Epithelial cell of esophagus (primary cell): ENCODE measurements at places on chromosomes 1 and 21.

DNA sequence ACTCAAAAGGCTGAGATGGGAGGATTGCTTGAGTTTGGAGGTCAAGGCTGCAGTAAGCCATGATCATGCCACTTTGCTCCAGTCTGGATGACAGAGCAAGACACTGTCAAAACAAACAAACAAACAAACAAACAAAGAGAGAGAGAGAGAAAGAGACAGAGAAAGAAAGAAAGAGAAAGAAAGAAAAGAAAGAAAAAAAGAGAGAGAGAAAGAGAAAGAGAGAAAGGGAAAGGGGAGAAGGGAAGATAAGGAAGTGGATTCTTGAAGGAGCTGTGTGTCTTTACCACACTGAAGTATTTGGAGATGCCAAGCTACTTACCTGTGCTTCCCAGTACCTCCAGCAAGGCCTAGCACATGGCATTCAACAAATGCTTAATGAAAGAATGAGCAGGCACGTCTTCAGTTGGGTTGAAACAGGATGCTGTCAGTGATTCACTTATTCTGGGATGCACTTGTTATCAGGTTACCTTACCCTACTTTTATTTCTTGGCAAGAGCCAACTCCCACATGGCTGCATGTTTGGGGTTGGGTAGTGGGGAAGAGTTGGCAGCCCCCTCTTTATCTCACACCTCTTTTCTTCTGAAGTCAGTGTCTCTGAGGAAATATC is 28.8 kb downstream of the CD101 start:
- DNase-seq: no peak

DNA sequence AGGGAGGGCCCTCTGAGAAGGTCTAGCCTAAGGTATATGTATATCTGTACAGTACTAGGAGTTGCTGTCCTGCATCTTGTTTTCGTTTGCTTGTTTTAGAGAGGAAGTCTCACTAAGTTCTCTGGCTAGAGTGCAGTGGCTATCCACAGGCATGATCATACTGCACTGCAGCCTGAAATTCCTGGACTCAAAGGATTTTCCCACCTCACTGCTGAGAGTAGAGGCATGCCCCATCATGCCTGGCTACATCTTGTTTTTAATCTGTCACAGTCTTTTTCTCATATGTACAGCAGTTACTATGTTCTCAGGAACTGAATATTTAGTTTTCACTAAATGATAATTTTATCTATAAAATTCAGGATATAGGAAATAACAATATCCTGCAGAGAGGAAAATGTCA is 15.3 kb upstream of the PYHIN1 start:
- peak; percentile 83 for DNase-seq

GRCh38 chr1:248913933-248914332 is 7.9 kb downstream of the PGBD2 start:
- DNase-seq: no peak

DNA sequence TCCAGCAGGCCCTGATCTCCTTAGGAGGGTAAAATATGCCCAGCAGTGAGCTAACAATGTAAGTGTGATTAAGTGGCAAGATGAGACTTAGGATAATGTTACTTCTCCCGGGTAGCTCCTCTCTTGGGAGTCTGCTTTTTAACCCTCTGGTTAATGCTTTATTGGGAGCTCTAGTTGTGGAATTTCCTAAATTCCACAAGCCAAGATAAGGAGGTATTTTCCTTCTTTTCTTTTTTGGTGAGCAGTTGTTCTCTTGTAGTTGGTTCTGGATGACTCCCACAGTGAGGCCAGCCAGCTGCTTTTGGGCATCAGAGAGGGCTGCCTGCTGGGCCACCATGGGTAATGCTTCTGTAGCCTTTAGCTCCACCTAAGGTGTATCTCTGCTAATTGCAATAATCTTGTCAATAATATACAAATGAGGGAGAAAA is 19.3 kb downstream of the C1orf52 start:
- peak; percentile 43 for DNase-seq

GRCh38 chr1:170620164-170620563 is 43.8 kb upstream of the PRRX1 start:
- no peak for DNase-seq

DNA sequence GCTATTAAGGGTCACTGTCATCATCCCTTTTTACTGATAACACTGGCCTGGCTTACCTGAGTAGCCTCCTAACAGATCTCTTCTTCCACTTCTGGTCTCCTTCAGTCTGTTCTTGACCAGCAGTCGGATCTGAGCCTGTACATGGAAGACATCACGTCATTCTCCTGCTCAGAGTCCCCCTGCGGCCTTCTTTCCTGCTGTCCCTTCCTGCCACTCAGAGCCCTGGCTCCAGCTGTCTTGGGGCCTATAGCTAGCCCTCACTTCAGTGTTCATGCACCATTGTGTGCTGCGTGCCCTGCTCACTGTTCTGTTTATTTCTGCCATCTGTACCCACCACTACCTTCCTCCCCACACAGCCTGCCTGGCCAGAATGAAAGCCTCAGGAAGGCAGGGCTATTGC is 8.4 kb downstream of the ADARB1 start:
- DNase-seq: no peak

GRCh38 chr1:51341876-51342496 is 11.6 kb upstream of the TTC39A start:
- DNase-seq: no peak

GRCh38 chr1:186735463-186735862 is 55.2 kb upstream of the PTGS2 start:
- DNase-seq: peak; percentile 87

DNA sequence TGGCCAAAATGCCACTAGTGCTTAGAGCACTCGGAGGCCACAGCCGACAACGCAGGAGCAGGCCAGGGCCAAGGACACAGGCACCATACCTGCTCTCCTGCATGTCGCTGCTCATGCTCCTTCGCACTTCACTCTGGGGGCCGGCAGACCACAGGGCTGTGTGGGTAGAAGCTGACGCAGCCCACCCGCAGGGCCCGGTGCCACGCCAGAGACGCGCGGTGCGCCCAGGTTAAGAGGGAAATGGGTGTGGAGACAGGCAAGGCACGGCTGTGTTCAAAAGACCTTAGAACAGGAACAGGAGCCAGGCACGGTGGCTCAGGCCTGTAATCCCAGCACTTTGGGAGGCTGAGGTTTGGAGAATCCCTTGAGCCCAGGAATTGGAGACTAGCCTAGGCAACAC is 13.6 kb upstream of the PRDM15 start:
- no peak for DNase-seq

- peak; percentile 2 for DNase-seq
Observed at GRCh38 chr1:86277936-86278335, 118.2 kb downstream of the ODF2L start.

- no peak for DNase-seq
Observed at GRCh38 chr1:168031627-168032026, 94.8 kb upstream of the MPC2 start.

DNA sequence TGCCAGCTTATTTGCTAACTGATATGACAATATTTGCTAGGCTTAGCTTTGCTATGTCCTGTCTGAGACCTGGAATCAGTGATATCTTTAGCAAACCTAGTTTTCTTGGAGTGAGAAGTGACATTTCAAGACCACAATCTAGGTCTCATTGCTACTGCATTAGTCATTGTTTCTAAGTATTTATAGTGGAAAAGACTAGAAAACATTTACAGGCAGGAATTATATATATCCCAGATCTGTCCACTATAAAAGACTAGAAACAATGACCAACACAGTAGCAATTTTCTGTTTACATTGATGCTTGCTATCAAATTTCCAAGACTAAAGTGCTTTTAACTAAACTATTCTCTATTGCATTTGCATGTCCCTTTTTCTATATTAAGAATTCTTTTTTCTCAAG is 5.0 kb upstream of the RGS18 start:
- DNase-seq: no peak

- peak; percentile 17 for DNase-seq
Observed at GRCh38 chr1:194535369-194535768, 1349.0 kb upstream of the B3GALT2 start.

- peak; percentile 99 for DNase-seq
Observed at GRCh38 chr1:241688940-241689368, 36.9 kb downstream of the WDR64 start.

- no peak for DNase-seq
Observed at GRCh38 chr1:64363111-64363510, 106.8 kb upstream of the CACHD1 start.

GRCh38 chr1:30801771-30802198 is 44.2 kb upstream of the LAPTM5 start:
- peak; percentile 59 for DNase-seq

GRCh38 chr1:22055463-22055862 is 3.0 kb downstream of the CDC42 start:
- no peak for DNase-seq

DNA sequence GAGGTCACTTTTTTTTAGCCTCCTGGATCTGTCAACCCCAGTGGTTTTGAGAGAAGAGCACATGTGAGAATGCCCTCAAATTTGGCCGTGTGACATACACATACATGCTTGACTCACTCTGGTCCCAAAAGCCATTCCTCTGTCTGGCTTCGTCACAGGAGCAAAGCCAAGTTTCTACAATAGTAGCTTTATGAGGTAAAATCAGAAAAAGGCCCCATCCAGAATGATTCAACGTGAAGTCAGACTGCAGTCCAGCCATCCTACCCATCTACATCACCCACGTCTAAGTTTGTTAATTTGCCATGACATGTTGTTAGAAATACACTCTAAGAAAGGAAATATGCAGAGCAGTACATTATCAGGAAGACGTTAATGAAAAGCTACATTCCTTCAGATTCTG is 245.2 kb downstream of the SDCCAG8 start:
- peak; percentile 76 for DNase-seq

- DNase-seq: peak; percentile 56
Observed at GRCh38 chr1:212987702-212988322, 27.9 kb downstream of the ANGEL2 start.

- no peak for DNase-seq
Observed at GRCh38 chr1:68565923-68566322, 69.0 kb upstream of the DEPDC1 start.

- no peak for DNase-seq
Observed at GRCh38 chr1:50913954-50914353, 46.1 kb downstream of the FAF1 start.

- DNase-seq: no peak
Observed at GRCh38 chr1:115958866-115959265, 17.4 kb upstream of the SLC22A15 start.

GRCh38 chr1:220700556-220701179 is 10.5 kb downstream of the C1orf115 start:
- peak; percentile 25 for DNase-seq

DNA sequence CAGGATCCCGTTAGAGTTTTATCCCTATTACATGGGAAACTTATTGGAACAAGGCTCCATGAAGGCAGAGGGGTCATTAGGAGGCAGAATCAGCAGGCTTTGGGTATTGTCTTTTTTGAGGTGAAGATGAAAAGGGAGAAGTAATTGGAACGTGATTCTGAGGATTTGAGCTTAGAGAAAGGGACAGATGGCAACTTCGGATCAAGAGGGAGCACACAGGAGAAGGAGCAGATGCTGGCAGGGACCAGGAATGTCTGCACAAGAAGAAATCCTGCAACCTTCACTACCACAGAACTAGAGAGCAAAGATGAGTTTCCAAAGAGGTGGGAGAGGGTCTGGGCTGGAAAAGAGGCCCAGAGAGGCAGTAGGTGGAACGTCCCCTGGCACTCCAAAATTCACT is 202.8 kb downstream of the RRAGC start:
- no peak for DNase-seq

DNA sequence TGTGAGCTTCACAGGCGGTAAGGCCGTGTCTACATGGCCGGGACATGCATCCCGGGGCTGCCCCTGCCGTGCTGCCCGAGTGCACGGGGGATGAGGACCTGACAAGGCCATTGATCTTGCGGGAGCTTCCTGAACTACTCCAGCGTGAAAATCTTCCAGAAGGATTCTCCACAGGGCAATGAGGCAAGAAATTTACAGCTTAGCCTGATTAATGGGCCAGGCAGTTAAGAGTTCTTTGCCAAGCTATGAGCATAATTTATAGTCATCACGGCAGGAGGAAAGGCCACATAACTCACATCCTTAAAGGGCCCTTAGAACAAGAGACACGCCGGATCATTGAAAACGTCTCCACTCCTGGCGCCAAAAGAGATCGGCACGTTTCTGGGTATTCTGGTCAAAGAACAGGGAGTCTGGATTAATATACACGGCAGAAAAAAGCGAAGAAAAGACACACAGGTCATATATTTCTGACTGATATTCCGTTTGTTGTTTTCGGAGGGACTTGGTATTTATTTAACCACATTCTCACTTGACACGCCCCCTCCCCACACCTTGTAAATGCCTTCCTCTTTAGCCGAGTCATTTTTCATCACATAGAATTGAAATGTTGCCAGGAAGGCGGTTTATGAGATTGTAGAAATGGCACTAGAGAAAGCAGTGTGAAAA is 180.5 kb downstream of the DYRK1A start:
- no peak for DNase-seq

- DNase-seq: no peak
Observed at GRCh38 chr1:52504720-52505119, 48.2 kb downstream of the TUT4 start.

- no peak for DNase-seq
Observed at GRCh38 chr21:21028275-21028820, 30.1 kb downstream of the NCAM2 start.
